ENCODE measurements at places on chromosomes 3 and 15.

- no peak for DNase-seq
These were observed 508 bp downstream of the GORASP1 start for GRCh38 chr3:39106851-39107387.

- no peak for DNase-seq
These were observed 56.1 kb downstream of the TAFA4 start for GRCh38 chr3:68876112-68876713.

DNA sequence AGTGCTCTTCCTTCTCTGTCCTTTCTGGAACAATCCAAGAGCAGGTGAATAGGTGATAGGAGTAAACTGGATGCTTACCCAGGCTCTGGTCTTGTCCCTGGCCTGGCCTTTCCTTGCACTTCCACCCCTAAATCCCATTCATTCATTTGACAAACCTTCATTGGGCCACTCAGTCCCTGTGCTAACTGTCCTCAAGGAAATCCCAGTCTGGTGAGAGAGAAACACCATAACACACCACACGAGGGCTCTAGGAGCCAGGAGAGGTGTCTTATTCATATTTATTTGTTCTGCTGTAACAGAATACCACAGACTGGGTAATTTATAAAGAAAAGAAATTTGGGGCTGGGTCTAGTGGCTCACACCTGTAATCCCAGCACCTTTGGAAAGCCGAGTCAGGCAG, 22.8 kb downstream of the EFCC1 start:
- no peak for DNase-seq

DNA sequence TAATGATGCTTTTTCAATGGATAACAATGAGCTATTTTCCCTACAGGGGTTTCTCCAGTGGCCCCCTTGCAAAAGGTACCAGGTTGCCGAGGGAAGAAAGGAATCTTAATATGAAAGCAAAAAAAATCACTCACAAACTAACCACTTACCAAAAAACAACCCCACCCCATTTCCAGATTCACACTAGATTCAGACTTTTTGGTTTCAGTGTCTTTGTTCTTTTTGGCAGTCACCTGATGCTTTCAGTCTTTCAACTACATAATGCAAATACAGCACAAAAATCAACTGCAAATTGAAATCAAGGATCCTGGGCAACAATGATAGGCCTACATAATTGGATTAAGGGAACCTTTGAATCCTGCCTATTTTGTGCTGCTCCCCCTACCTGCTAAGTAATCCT, 71.1 kb upstream of the RAP2B start:
- no peak for DNase-seq

DNA sequence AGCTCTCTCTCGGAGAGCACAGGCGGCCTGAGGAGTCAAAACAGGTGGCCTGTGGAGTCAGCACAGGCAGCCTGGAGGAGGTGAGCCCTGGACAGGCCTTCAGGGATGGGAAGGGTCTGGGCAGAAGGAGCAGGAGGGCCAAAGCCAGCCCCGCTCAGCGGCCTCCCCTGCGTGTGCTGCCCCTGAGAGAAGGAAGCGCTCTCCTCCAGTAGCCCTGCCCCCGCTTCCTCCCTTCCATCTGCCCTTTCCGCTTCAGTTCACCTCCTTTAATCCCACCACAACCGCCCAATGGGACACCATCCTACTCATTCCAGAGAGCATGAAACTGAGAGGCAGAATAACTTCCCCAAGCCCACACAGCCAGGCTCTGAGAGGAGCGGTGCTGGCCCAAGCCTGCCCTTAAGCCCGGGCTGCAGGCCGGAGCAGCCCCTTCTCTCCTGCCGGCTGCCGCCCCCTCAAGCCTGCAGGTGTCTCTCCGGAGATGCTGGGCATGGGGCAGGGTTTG, 3.2 kb upstream of the NR2E3 start:
- DNase-seq: no peak

- no peak for DNase-seq
These were observed 98.5 kb upstream of the SLC25A36 start for GRCh38 chr3:140842984-140843649.

- DNase-seq: peak; percentile 4
These were observed 51.8 kb upstream of the DGKG start for GRCh38 chr3:186413615-186414415.

GRCh38 chr15:53197426-53197839, 407.3 kb upstream of the ONECUT1 start:
- no peak for DNase-seq

GRCh38 chr15:86610038-86610437, 530.4 kb downstream of the AGBL1 start:
- no peak for DNase-seq

DNA sequence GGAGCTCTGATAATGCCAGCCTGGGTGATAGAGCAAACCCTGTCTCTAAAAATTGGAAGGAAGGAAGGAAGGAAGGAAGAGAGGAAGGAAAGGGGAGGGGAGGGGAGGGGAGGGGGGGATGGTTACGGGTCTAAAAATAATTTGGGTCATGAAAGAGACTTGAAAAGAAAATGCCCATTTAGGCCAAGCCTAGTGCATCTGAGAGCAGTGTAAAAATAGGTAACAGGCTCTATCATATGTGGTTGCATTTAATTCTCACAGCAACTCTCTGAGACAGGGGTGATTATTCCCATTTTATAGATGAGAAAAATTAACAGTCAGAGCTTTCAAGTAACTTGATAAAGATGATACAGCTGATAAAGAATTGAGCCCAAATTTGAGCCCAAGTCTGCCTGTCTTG, 3.6 kb upstream of the ECE2 start:
- no peak for DNase-seq

- no peak for DNase-seq
These were observed 7.8 kb downstream of the DLL4 start for GRCh38 chr15:40936709-40937666.

DNA sequence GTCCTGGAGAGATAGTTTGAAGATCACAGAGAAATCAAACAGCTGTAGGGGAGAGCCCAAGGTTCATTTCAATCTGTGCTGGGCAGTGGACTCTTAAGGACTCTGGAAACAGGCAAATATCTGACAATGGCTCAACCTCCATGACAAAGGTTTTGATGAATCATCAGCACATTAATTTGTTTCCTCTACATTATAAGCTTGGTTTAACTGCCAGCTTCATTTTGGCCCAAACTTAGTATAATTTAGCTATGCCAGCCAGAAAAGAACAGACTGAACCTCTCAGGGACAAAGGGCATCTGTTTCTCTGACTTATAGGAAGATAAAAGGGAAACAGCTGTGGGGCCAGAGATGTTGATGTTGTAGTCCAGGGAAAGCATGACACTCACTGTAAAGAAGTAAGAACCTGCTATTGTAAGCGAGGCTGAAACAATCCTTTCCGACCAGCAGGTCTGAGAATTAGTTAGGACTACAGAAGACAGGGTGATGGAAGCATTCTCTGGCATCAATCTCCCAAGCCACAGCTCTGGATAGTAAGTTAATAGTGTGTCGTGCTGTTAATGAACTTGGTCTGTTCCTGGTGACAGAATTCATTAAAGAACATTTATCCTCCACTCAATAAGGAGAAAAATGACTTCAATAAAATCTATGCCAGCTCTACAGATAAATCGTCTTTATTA, 110.1 kb downstream of the KCNMB2 start:
- no peak for DNase-seq

- DNase-seq: no peak
These were observed 75.2 kb upstream of the HERC1 start for GRCh38 chr15:63908991-63909390.

DNA sequence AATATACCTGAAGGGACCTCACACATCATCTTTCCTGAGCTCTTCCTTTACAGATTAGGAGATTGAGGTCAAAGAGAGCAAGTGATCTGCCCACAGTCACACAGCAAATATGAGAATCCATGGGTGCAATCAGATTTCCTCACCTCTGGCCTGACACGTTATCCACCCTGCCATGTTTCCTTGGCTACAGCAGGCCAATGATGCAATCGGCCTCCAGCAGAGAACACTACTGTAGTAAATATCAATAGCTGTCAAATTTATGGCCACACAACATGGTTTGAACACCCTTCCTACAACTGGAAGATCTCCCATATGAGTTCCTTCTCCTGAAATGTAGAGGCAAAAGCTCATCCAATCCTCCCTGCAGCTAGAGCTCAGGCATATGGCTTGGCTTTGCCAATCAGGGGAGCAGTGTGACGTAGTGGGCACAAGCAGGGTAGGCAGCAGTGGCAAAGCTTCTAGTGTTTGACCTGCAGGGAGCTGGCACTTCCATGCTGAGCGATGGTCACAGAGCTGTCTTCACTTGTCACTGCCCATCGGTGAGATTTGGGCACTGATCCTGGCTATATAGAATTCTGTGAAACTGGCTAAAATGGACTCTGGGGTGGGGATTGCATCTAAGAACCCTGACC, 271.3 kb downstream of the TJP1 start:
- DNase-seq: no peak

GRCh38 chr15:68555679-68556037, 23.1 kb upstream of the CORO2B start:
- no peak for DNase-seq

- no peak for DNase-seq
These were observed 136.6 kb downstream of the TMCC1 start for GRCh38 chr3:129756871-129757270.

- DNase-seq: no peak
These were observed 46.4 kb upstream of the HES1 start for GRCh38 chr3:194089357-194090177.

DNA sequence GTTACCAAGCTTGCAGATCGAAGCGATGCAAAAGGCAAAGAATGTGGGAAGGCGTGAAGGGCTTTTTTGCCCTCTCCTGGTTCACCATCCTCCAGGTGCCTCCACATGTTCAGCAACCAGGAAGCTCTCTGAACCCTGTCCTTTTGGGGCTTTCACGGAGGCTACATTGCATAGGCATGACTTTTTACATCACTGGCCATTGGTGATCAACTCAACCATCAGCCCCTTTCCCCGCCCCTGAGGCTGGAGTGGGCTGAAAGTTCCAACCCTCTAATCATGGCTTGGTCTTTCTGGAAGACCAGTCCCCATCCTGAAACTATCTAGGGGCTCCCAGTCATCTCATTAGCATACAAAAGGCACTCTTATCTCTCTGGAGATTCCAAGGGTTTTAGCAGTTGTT, 52.6 kb downstream of the UACA start:
- DNase-seq: no peak

DNA sequence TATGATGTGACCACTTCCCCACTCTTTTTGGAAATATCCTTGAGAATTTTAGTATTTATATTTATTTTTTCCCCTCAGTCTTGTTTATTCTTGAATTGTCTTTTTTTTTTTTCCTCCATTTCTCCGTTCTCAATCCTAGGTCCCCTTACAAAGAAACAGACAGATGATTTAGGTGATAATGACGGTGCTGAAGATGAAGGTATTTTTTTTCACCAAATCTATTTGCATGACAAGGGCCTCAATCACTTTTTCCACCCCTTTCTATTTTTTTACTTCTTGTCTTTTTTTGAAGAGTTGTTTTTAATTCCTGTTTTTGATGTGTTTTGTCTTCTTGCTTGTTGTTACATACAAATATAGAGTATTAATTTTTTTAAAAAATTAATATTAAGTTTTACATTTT, 402.6 kb downstream of the NLGN1 start:
- no peak for DNase-seq

DNA sequence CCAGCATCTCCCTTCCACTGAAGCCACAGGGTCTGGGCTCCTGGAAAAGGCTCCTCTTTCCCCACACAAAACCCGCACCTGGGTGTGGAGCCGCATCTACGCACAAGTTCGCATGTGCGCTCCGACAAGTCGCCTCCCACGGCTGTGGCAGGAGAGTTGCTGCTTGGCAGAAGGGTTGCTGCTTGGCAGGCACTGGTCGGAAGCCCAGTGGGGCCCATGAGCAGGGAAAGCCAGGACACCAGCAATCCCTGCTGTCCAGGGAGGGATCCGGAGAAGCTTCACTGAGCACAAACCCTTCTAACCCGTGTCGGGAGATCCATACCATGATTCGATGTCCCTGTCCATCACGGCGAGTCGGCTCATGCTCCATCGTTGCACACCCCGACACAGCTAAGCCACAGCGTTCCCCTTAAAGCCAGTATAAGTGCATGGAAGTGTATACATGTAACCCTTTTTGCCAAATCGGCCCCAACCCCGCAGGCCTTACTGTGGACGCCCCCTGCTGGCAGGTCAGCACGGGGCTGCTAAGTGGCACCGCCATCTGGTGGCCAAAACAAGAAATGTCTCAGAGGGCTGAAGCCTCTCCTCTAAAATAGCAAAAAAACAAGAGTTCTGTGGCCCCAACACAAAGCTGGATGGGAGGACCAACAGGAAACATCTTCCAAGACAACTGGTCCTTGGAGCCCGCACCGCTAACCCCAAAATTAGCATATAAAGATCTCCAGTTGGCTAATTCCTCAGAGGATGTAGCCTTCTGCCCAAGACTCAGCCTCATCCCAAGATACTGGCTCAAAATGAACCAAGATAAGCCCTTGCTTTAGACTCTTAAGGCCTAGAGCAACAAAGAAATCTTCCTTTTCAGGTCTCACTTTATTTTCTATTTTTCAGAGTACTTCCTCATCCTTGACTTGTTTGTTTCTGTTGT, 8.3 kb downstream of the ANKRD63 start:
- DNase-seq: peak; percentile 69

DNA sequence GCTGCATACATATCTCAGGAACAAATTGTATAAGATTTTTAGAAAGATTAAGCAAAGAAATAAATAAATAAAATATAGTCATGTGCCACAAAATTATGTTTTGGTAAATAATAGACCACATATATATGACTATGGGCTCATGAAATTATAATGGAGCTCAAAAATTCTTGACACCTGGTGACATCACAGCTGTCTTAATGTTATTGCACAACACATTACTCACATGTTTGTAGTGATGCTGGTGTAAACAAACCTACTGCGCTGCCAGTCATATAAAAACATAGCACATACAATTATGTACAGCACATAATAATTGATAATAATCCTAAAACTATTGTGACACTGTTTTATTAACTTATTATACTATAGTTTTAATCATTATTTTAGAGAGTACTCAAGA, 1159.1 kb downstream of the SI start:
- DNase-seq: no peak

GRCh38 chr3:187198490-187198889, 1.2 kb downstream of the RTP1 start:
- DNase-seq: no peak

- no peak for DNase-seq
These were observed 100.1 kb upstream of the PLSCR5 start for GRCh38 chr3:146705225-146705624.

DNA sequence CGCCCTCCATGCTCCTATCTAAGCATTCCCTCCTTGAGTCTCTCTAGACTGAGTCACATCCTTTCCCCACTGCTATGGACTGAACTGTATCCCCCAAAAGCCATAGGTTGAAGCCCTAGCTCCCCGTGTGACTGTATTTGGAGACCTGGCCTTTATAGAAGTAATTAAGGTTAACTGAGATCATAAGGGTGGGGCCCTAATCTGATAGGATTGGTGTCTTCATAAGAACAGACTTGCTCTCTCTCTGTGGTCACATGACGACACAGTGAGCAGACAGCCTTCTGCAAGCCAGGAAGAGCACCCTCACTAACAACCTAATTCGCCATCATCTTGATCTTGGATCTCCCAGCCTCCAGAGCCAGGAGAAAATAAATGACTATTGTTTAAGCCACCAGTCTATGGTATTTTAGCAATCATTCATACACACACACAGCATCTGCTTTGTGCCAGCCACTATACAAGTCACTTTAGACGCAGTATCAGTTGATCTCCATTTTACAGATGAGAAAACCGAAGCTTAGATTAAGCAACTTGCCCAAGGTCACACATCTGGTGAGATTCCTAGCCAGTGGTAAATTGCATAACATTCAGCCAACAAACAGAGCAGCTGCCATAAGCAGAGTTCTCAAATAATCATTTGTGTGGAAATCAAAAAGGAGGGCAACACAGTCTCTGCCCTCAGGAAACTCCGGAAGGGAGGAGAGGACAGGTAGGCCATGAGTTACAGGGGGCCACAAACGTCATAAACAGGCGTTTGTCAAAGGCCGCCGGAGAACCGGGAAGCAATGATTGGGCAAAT, 66.3 kb upstream of the HES1 start:
- DNase-seq: no peak
